CD4-positive, alpha-beta T cell treated with Interleukin-2 at 100 ng/mL for 4 hours (primary cell): ENCODE measurements at places on chromosomes 3 and 15.
A peak's percentile ranks its signal among the peaks of the same experiment; 100 is the strongest.

DNA sequence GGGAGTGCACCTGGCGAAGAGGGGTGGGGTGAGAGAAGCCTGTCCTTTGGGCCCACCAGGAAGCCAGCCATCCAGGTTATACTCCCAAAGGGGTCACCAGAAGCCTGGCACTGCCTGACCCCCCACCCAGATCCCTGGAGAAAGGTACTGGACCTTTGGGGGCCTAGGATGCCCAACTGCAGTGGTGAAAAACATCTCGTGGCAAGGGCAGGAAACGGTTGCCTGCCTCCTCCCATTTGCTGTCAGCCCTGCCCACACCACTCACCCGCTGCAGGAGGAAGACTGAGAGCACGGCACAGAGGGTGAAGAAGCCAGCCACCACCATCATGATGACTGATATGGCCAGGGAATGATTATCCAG is 2.2 kb upstream of the ULK3 start:
- peak; percentile 66 for DNase-seq

DNA sequence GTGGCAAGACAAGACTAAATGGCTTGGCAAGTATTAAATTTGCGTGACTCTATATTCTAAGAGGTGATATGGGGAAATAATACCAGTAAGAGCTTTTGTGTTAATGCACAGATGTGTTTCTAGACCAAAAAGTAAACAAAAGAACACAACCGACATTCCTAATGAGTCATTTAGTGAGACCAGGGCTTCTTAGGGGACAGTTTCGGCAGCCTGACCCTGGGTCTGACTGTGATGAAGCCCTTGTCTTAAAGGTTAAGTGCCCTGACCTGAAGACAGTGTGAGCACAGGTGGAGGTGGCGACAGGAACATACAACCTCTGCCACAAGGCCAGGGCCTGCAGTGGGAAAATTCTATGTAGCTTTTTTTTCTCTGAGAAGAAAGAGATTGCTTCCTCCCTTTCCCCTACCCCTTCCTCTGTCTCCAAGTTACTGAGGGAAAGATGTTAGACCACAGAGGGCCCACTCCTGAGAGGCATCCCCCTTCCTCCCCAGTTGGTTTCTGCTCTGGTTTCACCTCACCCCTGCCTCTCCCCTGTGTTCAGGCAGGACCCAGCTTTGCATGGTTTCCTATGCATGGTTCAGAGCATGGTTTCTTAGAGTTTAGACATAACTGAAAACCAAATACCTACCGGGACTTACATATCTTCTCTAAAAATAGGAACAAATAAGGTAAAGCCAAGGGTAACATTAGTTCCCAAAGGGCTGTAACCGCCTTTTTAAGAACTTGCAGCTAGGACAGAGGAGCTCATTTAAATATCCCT is 24.8 kb upstream of the CMTM7 start:
- DNase-seq = no peak

GRCh38 chr15:78931439-78932257 is 13.2 kb downstream of the CTSH start:
- DNase-seq = no peak

GRCh38 chr15:40906991-40907802 is 12.9 kb downstream of the VPS18 start:
- DNase-seq = peak; percentile 53

DNA sequence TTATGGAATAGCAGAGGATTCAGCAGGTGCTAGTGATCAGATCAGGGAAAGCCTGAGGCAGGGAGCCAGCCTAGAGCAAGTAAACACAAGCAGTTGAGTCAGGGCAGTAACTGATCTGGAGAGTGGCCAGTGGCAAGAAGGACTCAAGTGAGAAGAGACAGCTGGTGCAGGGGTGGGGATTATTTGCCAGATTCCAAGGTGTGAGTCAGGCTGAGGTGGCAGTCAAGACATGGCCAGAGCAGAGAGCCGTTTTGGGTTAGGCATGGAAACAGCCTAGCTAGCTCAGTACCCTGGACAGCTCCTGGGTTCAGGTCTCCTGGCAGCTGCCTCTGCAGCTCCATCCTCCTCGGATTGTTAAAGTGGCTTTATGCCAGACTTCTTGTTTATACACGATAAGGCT is 281.9 kb upstream of the ONECUT1 start:
- DNase-seq = no peak

- DNase-seq = no peak
Observed at GRCh38 chr3:150216041-150216811, 191.9 kb upstream of the TSC22D2 start.

DNA sequence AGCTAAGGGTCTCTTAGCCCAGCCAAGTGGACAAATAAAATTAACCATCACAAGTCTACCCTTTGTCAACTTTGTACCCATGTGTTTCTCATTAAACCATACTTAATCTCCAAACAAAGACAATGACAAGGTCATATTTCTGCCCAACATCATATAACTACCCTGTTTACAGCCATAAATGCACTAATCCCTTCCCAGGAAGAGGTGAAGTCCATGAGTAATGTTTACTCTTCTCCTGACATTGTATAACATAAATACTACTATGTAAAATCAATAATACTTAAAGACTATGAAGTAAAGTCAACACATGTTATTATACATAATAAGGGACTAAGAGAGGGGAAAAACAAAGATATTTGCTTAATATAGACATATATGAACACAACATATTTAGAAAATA is 38.5 kb upstream of the FAN1 start:
- DNase-seq = no peak

DNA sequence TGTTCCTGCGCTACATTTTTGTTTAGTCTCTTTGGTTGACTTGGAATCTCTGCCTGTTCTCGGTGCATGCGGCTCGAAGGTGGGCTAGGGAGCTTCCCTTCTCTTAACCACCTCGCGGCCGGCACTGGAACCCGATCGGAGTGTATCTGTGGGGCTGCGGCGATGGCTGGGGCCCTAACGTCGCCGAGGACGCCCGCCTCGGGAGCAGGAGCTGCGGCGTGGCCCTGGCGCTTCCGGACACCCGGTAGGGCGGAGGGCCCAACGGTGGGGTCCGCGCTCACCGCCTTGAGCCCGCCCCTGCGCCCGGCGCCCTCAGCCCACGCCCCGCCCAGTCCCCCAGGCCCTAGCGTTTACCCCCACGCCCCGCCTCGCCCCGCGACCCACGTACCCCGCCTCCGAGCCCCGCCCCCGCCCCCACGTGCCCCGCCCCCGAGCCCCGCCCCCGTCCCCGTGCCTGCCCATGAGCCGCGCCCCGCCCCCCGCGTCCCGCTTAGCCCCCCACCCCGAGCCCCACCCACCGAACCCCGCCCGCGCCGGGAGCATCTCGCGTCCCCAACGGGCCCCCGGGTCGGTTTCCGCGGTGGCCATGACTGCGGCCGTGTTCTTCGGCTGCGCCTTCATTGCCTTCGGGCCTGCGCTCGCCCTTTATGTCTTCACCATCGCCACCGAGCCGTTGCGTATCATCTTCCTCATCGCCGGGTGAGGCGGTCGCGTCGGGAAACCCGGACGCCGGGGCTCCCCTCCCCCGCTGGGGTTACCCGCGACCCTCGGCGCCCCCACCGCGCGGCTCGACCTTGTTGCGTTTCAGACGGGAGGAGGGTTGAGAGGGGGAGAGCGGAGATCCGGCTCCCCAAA is at the start of gene APH1B:
APH1B (plus strand) TSS at position 568 of the 855 bp plus-strand sequence; CDS start at position 587, 19 bp downstream.
- DNase-seq = peak; percentile 76

DNA sequence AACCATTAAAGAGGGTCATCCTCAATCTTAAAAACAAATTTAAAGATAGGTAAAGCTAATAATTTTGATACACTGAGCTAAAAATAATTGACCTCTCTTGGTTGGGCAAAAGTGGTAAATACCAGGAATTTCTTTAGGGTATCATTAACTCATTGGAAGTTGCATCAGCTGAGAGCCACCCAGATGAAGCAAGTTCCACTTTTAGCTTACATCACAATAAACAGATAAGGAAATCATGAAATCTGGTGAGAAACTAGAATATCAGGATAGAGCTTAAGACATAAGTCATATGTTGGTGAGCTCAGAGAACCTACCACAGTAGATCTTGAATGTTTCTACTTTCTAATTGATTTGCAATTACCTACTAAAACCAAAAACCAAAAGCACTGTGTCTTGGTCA is 97.4 kb upstream of the SLC2A2 start:
- no peak for DNase-seq

GRCh38 chr15:42133886-42134502 is 22.4 kb downstream of the PLA2G4F start:
- DNase-seq = peak; percentile 27

- no peak for DNase-seq
Observed at GRCh38 chr15:41627203-41627602, 33.0 kb upstream of the MGA start.

DNA sequence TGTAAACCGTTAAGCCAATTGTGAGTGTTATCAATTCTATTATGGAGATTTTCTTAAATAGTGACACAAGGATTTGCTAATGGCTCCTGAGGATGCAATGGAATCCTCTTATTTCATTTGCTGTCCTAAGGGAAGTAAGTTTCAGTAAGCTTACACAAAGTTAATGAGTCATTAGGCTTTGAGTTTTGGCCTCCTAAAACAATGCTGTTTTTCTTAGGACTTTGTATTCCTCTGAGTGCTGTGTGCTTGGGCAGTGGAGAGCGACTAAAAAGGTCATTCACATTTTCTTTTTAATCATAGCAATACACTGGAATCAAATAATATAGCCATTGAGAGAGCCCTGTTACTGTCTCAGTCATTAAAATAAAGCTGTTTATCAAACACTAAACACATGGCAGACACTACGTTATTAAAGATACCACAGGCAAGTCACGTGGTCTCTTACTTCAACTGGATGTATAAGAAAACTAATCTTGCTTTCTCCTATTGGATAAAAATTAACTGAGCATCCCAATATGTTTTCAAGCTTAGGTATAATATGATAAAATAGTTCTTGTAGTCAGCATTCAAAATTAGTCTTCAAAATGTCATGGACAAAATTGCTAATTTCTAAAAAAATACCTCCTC is 290.8 kb downstream of the NLGN1 start:
- DNase-seq = no peak

DNA sequence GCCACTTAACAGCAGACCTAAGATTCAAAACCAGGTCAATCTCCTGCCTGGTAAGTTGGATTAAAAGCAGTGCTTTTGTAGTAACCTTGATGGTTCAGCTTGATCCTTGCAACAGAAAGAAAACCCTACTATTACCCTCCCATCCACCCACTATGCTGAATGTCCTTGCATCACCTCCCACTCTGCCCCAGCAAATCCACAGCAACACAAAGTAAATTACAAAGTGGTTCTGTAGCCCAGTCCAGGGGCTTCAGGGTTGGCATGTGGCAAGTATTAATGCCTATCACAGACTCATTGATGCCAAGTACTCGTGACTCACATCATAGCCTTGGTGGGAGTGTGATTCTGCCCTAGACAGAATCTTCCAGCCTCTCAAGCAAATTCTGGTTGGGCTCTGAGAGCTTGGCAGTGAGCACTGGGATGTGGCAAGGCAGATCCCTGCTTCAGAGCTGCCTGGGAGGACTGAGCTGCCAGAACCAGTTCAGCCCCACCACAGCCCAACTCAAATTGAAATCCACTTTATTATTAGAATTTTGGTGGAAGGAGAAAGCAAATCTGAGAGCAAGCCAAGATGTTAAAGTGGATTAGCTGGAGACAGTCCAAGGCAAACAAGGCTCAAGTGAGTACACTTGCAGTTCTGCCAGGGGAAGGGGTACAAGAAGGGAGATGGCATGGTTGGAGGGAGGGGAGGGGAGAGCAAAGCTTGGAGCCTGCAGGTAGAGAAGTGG is 225.8 kb upstream of the UMPS start:
- DNase-seq = no peak

GRCh38 chr3:177236704-177237103 is 39.4 kb upstream of the TBL1XR1 start:
- DNase-seq = no peak

- no peak for DNase-seq
Observed at GRCh38 chr3:154780263-154780662, 299.9 kb upstream of the MME start.

GRCh38 chr3:152586974-152587373 is 248.0 kb upstream of the P2RY1 start:
- DNase-seq = no peak
